ENCODE measurements at places on chromosomes 12 and 14.

DNA sequence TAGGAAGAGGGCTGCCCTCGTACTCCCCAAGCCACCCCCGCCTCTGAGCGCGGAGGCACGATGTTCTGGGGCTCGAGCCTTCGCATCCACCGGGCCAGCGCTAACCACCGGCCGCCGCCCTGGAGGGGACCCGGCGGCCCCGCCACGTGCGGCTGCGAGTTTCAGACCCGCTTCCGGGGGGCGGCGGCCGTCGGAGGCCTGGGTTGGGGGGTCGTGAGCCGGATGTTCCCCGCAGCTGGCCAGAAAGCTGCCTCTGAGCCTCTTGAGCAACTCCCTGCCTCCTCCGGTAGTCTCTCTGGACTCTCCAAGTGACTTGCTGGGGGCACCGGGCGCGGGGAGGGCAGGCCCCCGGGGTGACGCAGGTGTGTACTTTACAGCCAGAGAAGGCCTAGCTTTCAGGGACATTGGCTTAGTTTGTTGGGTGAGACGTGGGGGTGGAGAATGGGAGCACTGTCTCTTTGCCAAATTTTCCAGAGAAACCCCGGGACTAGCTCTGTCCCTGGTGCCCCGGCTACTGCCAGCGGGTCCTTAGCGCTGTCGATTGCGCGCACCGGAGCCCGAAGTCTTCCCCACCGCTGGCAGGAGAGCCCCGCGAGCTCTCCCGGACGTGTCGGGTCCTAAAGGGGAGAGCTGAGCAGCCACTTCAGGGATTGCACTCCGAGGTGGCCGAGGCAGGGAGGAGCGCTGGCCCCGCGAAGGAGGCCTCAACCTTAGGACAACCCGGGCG is 15.6 kb downstream of the OTX2 start:
- no peak for DNase-seq

DNA sequence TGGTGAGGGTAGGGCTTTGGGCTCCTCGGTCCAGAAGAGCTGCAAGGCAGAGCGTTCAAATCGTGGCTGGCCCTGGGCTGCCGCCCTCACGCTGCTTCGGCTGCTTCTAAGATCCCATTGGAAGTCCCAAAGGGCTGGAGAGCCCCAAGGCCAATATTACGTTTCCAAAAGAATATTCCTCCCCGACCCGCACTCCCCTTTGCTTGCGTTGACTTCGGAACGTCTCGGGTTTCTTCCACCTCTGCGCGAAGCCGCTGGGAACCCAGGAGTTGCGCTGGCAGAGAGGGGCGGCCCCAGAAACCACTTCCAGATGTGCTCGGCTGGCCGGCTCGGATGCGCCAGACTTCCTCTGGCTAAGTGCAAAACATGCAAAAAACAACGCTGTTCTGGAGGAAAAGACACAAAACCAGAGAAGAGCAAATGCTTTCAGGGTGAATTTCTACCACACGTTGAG is at the start of gene GLT8D2:
Gene GLT8D2, minus strand, starts transcription at position 285 of the 454 bp plus-strand sequence. CDS start 30,539 bp downstream, outside the sequence.
- no peak for DNase-seq

DNA sequence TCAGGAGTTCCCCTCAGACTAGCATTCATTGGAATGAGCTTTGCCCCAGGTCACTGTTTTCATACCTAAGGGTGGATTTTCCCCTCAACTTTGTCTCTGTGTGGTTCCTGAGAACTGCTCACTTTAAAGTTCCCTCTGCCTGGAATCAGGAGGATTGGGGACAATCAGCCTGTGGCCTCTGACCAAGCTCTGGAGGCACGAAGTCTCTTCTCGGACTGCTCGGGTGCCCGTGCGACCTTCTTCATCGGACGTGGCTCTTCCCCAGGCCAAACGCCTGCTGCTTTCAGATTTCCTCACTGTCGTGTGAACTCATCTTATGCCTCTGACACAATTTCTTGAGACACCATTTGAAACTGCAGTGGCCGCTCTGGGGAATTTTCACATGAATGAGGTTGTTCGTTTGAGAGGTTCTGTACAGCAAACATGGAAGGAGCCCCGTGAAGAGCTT is 153.7 kb upstream of the PZP start:
- no peak for DNase-seq

DNA sequence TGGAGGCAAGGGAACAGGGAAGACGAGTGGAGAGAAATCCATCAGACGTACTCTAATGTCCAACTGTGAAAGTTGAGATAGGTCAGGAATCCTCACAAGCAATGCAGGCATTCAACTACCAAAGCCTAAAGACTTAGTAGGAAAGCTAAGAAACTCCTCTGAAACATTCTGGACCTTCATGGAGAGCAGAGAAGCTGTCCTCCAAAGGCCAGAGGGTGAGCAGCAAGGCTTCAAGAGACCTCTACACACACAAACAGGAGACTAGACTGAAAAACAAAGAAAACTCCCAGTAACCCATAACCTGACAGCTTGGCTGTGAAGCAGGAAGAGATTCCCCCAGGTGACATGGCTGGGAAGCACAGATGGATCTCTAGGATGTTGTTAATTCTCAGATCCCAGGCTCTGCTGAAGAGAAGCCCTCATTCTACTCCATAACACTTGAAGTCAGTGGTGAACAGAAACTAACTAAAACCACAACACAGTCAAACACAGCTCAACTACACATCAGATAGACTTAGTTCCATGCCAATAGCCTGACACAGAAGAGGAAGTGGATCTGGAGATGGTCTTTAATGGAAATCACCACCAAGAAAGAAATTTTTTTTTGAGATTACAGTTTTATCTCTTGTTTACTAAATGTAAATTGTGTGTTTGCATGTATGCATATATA is 23.2 kb upstream of the LYZ start:
- DNase-seq: no peak

- no peak for DNase-seq
Measured at GRCh38 chr14:73712540-73713180, 1.5 kb downstream of the PNMA1 start.

- no peak for DNase-seq
Measured at GRCh38 chr12:62533087-62533754, 66.6 kb downstream of the MON2 start.

DNA sequence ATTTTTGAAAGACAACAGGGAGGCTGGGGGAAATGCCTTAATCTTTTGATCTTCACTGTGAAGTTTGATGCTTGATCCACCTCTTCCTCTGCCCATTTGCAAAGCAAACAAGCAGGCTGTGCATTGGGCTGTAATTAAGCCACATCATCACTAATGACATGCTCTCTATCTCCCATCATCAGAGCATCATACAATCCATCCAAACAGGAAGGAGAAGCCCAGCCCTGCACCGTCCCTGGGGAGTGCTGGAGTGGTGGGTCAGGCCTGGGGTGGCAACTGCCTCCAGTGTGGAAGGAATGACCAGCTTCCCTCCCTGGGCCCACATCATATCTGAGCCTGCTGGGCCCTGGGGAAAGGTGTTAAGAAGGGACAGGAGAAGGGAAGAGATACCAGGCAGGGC is 6.9 kb upstream of the KRT74 start:
- no peak for DNase-seq

- DNase-seq: no peak
Measured at GRCh38 chr14:100835548-100836310, 9.8 kb downstream of the MEG3 start.

DNA sequence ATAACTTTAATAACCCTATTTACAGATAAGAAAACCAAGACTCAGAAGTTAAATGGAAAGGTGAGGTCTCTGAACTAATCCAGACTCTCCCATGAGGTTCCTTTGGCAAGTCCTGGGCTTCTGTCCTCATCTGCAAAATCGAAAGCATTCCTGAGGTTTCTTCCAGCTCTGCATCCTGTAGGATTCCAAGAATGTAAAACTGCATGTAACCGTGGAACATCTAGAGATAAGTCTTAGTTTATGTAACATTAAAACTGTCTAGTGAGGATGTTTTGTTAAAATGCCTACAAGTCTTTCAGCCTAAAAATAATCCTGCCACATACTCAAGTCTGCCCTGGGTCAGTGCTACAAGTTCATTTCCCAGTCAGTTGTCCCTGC is 7.3 kb upstream of the ITFG2 start:
- no peak for DNase-seq

DNA sequence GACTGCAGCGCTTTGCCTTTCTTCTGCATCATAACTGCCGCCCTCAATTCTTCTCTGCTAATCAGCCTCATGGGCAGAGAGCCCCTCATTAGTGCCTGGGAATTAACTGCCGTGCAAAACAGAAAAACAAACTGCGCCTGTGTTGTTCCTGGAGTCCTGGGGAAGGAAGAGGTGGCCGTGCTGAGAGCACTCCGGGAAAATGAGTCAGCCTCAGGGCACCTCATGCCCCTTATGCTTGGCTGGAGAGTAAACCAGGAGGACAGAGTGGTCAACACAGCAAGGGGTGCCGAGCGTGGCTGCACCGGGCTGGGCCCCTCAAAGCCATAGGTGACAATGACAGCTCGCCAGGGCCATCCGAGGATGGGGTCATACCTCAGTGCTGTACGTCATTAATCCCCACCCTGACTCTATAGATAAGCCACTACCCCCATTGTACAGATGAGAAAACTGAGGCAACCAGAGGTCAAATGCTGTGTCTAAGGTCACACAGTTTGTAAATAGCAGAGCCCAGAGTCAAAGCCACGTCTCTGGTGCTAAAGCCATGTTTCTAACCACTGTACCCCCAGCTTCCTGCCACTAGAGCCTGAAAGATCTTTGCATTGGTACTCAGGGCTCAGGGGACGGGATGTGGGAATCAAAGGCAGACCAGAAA is 74.4 kb downstream of the RIMBP2 start:
- no peak for DNase-seq

GRCh38 chr14:29684926-29685325 is 242.7 kb downstream of the PRKD1 start:
- no peak for DNase-seq

DNA sequence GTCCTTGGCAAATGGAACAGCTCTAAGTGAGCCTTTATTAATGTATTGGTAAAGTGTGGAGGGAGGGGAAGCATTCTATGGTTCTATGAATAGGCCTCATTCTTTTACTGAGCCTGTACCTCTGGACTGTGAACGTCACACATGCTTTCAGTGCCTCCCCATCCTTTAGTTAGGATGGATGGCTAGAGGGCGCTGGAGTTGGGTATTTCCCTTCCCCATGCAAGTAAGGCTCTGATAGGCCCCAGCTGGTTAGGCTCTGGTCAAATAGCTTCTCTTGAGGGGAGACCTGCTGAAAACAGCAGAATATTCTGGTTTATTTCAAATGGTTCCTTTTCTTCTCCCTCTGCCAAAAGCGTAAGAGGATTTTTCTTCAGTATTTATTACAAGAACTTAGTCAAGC is 860.9 kb upstream of the MDGA2 start:
- DNase-seq: no peak

DNA sequence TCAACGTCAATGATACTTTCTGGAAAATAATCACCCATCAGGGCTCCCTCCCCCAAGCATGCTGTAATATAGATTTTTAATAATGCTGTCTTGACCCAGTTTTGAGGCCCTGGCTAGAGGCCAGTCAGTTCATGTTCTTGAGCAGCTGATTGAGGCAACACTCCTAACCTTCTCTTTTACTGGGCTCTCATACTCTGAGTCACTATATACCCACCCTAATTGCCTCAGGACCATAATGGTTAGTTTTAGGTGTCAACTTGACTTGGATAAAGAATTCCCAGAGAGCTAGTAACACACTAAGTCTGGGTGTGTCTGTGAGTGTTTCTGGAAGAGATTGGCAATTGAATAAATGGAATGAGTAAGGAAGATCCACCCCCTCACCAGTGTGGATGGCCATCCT is 527.0 kb upstream of the ATP2B1 start:
- no peak for DNase-seq

DNA sequence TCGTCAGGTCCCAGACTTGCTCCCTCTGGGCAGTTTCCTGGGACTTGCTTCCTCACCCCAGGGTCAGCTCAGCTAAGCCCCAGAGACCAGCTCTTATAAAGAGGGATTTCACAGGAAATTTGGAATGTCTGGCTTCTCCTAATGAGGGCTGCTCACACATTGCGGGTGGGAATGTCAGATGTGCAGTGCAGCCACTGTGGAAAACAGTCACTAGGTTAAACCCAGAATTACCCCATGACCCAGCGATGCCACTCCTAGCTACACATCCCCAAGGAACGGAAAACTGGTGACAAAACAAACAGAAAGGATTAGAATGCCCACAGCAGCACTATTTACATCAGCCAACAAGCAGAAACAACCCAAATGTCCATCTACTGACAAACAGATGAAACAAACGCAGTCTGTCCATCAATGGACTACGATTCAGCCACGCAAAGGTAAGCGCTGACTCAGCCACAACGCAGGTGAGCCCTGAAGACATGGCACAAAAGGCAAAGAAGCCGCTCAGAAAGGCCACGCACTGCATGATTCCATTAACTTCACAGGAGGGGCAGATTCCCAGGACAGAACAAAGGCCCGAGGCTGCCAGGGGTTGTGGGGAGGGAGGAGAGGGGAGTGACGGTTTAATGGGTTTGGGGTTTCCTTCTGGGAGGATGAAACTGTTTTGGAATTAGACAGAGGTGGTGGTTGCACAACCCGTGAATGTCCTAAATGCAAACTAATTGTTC is 63.0 kb downstream of the NCOR2 start:
- no peak for DNase-seq

DNA sequence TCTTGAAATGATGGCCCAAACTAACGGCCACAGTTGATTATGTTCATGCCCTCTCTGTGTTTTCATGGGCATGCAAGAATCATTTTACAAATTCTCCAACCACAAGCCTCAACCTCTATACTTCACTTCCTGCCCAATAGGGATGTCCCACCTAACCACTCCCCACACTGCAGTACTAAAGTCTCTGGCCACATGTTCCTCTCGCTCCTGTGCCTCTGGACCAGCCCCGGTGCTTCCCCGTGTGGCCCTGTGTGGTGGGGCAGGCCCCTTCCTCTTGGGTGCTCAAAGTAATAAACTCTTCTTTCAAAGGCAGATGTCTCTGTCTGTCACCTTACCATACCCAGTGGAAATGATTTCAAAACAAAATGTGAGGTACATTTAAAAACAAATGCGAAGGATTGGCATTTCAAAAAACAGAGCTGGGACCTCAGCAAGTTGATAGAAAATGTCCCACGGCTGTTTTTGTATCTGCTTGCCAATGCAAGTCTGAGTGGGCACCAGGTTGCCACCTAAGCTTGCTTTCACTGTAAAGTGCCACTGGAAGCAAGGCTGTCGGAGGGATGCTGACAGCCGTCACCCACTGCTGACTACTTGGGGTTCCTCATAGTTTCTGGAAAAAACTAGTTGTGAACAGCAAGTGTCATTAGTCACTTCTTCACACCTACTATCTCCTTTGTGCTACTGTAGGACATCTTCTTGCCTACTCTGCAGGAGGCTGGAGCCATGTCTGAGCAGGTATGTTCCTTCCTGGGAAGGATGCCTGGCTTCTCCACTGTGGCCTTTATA is 8.2 kb upstream of the SERPINA11 start:
- DNase-seq: no peak

DNA sequence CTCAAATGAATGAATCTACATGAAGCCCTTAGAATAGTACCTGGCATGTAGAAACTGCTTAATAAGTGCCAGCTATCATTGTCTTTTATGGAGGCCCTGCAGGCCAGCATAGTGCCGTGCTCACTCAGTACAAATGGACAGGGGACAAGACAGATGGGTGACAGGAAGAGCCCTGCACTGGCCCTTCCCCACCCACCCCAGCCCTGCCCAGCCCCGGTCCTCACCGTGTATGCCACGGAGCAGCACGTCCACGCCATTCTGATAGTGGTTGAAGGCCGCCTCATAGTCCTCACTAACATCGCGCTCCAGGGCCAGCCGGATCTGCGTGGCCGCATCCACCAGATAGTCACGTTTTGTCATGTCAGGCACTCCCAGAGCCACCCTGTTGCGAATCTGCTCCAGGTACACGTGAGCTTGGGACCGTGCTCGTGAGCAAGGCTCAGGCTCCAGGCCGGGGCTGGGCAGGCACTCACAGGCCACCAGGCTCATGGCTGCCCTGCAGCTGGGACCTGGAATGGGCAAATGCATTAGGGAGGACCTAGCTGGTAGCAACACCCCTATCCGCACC is 1.9 kb downstream of the RPS6KL1 start:
- no peak for DNase-seq
